ENCODE measurements at places on chromosomes 7 and 10.

DNA sequence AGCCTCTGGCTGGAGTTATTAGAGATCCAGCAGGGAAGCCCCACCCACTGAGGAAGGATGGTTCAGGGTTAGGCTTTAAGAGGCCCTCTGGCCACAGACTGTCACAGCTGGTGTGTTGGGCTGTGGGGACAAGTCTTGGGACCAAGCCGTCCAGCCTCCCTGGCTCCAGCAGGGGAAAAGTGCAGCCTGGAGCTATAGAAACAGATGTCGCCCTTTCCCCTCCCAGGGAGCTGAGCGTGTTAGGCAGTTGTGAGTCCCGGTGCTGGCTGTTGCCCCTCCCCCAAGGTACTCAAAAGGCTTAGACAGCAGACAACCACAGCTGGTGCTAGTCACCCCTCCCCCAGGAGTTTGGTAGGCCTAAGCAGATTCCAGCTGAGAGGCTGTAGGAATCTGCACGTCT is 143.4 kb downstream of the TMEM168 start:
- DNase-seq: no peak

- DNase-seq: no peak
Measured at GRCh38 chr10:125187238-125188194, 27.2 kb upstream of the CTBP2 start.

DNA sequence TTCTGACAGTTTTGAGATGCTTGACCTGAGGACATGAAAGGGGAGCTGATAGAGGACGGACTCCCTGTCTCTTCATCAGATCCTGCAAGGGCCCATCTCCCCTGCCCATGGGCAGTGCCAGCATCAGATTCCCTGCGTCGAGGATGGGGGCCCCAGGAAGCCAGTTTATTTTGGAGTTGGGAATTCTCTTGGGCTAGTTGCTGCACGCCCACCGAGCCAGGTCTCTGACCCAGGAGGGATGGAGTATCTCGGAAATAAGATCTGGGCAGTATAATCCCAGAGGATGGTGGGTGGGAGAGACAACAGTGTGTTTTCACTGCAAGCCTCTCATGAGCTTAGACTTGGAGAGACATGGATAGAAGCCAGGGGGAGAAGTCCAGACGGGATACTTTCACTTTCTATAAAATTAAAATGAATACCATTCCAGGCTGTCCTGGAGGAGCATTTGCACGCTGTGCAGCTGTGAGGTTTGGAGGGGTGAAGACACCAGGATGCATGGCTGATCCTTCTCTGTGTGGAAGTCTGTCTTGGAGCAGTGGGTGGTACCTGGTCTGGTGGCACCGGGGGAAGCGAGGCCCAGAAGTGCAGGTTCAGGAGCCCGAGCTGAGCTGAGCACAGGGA is 25.8 kb downstream of the DOCK1 start:
- DNase-seq: peak; percentile 17

GRCh38 chr7:2886900-2887299 is 42.8 kb upstream of the GNA12 start:
- DNase-seq: peak; percentile 72

GRCh38 chr7:101588131-101588935 is 40.8 kb downstream of the MYL10 start:
- no peak for DNase-seq

- peak; percentile 44 for DNase-seq
Measured at GRCh38 chr10:32207544-32207943, 139.4 kb downstream of the EPC1 start.

GRCh38 chr10:46298477-46299285 is 11.9 kb downstream of the ANTXRL start:
- DNase-seq: no peak

GRCh38 chr7:29859524-29860185 is 53.3 kb downstream of the WIPF3 start:
- DNase-seq: no peak

- peak; percentile 65 for DNase-seq
Measured at GRCh38 chr7:139825666-139826290, 3.3 kb upstream of the TBXAS1 start.

- peak; percentile 61 for DNase-seq
Measured at GRCh38 chr10:29496341-29497162, 138.2 kb downstream of the SVIL start.

- peak; percentile 43 for DNase-seq
Measured at GRCh38 chr7:45402480-45403218, 171.5 kb upstream of the ADCY1 start.

DNA sequence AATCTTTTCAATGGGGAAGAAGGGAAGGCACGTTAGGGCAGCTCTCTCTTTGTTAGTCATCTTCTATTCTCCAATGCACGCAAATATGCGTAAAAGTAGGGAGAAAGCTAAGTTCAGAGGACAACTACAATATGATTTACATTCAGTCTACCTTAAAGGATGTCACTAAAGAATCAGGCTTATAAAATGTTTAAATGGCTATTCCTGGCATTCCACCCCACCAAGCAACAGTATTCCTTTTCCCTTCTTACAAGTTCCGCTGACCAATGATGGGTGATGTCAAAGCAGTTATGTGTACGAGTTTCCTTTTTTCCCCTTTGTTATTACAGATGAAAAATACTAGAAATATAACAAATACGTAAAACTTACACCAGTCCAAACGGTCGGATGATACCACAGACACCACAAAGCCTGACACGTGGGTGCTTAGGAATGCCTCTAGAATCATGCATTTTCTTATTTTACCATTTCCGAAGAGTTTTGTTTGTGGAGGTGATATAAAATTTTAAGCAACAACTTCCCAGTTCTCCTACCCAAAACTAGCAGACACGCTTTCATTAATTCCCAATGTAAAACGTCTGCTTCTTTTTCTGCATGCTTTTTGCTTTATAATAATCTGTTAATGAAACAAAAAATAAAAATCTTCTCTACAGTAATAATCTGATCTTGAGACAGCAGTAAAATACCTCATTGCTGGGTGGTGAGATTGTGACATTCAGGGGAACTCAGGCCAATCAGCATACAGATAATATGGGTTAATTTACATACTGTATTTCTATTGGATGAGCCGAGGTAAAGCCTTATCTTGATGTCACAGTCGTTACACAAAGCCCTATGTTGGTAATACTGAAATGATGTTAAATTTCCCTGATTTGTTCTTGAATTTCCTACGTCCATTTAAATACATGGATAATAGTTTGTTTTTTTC is 708 bp upstream of the GPR85 start:
- DNase-seq: peak; percentile 80

DNA sequence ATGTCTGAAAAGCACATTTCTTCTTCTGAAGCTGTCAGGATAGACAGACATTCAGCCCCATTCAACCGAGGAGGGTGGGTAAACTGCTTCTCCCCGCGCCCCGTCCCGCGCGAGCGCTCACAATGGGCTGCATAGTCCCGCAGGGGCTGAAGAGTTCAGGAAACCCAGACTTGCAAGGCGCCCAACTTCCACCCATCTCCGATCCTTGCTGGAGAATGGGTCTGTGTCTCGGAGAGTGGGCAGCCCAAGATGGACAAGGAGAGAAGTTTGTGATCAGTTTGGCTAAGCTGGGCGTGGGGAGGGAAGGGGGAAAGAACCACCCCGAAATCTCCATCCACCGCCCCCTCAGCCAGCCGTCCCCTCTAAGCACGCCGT is 686 bp downstream of the AASS start:
- peak; percentile 23 for DNase-seq

DNA sequence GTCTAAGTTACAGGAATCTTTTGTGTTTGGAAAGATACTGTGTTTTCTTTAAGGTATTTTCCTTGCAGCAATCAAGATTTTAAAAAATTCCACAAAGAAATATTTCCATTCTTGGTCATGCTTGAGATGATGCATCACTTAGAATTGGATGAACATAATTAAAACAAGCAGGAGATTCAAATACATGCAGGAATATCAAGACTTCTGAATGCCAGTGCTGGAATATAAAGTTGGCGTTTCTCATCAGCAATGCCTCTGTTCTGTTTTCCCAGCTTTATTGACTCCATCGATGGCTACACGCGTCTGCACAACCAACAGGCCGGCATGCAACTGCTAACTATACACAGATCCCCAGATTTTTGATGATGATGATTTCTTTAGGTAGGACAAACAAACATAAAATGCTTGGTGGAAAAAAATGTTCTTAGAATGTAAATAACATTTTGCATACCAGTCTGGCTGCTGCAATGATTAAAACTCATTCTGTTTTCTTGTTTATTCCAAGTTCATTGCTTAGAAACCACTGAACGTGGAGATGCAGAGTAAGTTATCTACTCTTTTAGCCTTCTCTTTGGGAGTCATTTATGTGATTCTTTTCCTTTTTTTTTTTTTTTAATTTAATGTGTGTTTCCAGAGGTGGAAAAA is 91.3 kb upstream of the FAM171A1 start:
- peak; percentile 89 for DNase-seq

GRCh38 chr7:141268614-141269013 is 194.8 kb downstream of the TMEM178B start:
- DNase-seq: no peak

DNA sequence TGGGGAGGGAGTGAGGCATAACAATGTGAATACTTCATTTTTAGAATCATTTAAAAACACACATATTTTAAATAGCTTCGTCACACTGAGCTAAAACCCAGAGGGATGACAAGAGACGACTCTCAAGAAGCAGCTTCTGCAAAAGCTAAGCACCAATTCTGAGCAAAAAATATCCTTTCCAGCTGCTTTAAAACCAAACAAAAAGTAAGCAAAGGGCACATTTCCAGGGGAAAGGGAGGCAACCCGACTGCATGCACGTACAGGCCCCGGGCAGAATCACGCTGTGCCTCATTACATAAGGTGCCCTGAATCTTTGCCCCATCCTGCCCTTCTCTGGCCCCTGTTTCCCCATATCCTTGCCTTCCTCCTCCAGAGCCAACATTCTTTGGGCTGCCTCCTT is 78.4 kb downstream of the DGKI start:
- peak; percentile 72 for DNase-seq

GRCh38 chr10:28713626-28714352 is 36.5 kb downstream of the BAMBI start:
- no peak for DNase-seq

- DNase-seq: no peak
Measured at GRCh38 chr7:117472335-117472734, 7.5 kb upstream of the CFTR start.

DNA sequence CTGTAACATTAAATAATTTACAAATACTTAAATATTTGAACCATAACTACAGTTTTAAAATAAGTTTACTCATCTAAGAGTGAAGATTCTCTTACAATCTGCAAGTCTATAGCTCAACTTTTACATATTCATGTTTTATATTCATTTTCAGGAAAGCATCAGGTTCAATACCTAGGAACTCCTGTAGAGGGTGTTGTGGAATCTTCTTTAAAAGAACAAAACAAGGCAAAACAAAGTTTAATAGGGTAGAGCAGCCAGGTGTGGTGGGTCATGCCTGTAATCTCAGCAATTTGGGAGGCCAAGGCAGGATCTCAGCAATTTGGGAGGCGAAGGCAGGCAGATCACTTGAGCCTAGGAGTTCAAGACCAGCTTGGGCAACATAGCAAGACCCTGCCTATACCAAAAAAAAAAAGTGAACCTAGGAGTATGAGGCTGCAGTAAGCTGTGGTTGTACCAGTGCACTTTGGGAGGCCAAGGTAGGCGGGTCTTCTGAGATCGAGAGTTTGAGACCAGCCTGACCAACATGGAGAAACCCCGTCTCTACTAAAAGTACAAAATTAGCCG is 45.1 kb downstream of the ST8SIA6 start:
- DNase-seq: peak; percentile 16

DNA sequence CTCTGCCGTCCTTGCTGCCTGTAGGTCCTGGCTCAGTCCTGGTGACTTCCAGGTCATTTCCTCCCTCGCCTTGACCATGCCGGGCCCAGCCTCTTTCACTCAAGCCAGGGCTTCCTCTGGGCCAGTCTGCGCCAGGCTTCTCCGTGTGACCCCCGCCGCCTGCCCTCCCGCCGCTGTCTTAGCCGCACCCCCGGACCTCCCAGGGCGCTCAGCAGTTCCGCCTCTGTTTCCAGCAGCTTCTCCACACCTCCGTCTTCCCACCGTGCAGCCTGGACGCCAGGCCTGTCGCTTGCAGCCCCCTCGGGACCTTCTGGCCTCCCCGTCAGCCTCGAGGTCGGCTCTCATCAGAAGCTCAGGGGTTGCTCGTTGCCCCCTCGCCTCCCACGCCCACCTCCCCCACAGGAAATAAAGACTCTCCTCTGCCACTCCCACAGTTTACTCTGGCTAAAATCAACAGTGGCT is 123.0 kb upstream of the FZD8 start:
- DNase-seq: no peak

GRCh38 chr7:30548845-30549244 is 44.2 kb upstream of the GGCT start:
- DNase-seq: peak; percentile 71

GRCh38 chr7:158446706-158447105 is 140.9 kb downstream of the PTPRN2 start:
- DNase-seq: no peak

DNA sequence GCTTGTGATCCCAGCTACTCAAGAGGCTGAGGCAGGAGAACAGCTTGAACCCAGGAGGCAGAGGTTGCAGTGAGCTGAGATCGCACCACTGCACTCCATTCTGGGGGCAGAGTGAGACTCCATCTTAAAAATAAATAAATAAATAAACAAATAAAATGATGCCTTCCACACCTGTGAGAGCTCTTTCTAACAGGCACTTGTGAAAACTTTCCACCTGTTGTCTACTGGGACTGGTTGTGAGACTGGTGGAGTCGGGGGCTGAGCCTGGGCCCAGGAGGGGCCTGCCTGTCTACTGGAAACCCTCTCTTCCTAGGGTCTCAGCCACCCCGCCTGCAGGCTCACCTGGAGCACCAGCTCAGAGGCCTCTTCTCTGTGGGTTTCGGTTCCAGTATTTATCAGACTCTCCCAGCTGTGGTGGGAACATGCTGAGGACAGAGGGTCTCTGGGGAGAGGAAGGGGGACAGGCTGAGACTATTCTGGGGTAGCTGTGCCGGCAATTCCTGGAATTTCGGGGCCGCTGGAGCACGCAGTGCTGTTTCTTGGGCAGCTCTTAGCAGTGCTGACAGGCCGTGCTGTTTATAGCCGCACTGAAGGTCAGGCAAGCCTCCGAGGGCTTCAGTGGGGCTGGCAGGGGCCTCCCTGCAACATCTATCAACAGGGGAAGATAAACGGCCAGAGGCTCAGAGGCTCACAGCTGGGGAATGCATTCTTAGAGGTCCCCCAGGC is 3.8 kb downstream of the LDB3 start:
- DNase-seq: peak; percentile 35

- no peak for DNase-seq
Measured at GRCh38 chr10:11175823-11176243, 158.2 kb downstream of the CELF2 start.

- DNase-seq: no peak
Measured at GRCh38 chr7:133207687-133208086, 45.2 kb upstream of the EXOC4 start.

DNA sequence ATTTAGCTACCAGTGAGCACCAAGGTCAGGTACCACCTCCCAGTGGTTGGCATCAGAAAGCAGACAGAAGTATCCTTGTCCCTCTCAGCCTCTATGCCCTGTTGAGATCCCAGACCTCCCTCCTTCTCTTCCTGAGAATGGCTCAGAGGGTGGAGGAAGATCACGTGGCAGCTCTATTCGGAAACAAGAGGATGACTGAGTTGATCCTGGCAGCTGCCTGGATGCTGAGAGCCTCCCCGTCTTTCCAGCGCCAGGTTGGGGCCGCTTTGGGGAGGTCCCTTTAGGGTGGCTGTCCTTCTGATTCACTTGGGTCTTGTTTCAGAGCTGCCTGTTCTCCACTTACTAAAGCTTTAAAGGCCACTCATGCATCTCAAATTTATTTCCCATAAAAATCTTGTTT is 36.9 kb upstream of the NPFFR1 start:
- no peak for DNase-seq

- no peak for DNase-seq
Measured at GRCh38 chr10:34236931-34237330, 578.2 kb downstream of the PARD3 start.
